KG1 (cell line): ENCODE measurements at places on chromosomes 4 and X.

GRCh38 chrX:50913520-50913919 lies 3.0 kb downstream of the BMP15 start:
- no peak for DNase-seq

DNA sequence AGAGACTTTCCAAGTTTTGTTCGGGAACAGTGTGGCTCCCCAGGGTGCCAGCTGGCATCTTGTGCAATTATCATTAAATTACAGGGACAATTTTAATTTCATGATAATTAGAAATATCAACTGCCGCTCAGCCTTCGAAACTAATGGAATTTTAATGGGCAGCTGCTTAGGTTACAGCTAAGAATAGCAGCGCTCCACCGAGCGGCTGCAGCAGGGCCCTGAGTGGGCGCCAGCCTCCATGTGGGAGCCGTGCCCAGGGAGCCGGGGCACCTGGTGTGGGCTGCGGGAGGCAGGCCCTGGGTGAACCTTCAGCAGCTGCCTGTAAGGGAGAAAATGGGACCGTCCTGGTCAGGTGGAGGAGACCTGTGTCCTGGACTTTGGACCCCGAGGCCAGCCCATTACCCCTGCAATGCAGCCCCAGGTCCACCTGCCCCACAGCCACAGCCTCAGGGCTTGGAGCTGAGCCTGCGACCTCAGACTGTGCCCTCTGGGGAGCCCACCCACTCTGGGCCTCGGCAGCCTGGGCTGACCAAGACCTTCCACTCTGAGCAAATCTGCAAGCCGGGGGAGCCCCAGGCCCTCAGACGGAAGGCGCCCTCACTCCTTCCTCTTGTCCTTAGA lies 21.1 kb downstream of the MSANTD1 start:
- no peak for DNase-seq

DNA sequence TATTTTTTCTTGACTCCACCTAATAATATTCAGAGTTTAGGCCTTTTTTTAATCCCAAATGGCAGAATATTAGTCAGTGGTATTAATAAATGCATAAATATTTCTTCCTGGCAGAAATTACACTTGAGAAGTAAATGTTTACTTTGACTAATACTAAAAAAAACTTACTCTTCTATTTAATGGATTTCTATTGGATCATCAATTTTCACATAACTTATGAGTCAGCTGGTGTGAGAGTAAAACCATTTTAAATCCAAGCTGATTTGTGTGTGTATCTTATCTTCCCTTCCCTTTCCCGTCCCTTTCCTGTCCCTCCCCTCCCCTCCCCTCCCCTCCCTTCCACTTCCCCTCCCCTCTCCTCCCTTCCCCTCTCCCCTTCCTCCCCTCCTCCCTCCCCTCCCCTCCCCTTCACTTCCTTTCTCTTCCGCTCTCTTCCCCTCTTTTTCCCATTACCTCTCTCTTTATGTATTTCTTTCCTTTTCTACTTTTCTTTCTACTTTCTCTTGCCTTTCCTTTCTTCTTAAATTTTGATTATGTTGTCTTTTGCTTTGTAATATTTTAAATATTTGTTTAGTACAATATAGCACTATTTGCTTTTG lies 630.1 kb upstream of the EPHA5 start:
- DNase-seq, result no peak

DNA sequence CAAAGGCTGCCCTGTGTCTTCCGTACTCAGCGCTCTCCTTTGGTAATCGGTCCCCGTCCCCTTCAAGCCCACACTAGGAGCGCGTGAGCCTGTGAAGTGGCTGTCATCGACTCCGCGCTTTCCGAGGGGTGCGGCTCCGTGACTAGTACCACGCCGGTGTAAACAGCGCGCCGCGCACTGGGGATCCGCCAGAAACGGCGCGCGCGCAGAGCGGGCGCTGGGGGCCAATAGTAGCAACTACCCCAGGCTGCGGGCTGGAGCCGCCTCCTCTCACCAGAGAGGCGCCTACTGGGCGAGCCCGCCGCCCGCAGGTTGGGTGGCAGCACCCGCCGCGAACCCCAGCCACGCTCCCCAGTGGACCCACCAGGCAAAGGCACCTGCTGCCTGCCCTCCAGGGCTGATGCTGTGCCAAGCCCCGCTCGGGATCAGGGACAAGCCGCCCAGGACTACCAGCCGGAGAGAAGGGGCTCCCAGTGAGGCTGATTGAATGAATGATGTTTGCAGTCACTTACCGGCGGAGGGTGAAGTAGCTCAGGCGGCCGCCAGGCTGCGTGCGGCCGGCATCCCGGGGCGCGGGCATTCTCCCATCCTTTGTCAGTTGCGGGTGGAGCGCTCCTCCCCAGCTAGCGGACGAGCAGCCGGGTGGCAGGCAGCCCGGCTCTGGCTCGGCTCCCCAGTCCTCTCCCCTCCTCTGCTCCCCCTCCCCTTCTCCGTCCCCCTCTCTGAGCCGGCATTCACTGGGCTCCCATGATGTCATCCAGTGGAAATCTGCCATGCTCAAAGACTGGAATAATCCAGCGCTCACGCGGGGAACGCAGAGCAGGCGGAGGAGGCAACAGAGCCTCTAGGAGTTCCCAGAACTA lies 370.3 kb upstream of the SMIM31 start:
- DNase-seq, result no peak

GRCh38 chr4:93747220-93747619 lies 81.3 kb upstream of the ATOH1 start:
- no peak for DNase-seq

GRCh38 chr4:59484944-59485343 lies 1715.2 kb upstream of the ADGRL3 start:
- no peak for DNase-seq

DNA sequence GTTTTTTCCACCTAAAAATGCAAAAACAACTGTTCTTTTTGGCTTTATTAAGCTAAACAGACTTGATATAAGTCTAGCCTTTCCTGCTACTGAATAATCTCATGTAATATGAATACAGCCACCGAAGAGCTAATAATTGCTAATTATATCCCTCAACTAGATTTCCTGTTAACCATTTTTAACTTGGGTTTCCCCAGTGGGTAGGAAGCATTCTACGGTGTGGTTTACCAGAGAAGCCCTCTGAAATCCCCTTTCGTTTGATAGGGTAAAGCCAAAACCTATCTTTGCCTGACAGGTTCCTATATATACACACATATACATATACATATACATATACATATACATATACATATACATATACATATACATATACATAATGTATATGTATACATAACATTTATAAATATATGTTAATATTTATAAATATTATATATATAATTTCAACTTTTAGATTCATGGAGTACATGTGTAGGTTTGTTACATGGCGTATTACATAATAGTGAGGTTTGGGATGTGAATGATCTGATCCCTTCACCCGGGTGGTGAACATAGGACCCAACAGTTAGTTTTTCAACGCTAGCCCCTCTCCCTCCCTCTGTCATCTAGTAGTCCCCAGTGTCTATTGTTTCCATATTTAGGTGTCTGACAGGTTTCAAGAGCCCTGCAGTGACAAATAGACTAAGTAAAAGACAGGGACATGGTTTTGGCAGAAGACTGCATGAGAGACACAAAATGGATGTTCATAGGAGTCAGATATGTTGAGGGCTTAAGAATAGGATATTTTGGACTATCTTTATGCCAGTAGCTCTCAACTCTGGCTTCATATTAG lies 62.4 kb downstream of the ATXN3L start:
- DNase-seq, result no peak

DNA sequence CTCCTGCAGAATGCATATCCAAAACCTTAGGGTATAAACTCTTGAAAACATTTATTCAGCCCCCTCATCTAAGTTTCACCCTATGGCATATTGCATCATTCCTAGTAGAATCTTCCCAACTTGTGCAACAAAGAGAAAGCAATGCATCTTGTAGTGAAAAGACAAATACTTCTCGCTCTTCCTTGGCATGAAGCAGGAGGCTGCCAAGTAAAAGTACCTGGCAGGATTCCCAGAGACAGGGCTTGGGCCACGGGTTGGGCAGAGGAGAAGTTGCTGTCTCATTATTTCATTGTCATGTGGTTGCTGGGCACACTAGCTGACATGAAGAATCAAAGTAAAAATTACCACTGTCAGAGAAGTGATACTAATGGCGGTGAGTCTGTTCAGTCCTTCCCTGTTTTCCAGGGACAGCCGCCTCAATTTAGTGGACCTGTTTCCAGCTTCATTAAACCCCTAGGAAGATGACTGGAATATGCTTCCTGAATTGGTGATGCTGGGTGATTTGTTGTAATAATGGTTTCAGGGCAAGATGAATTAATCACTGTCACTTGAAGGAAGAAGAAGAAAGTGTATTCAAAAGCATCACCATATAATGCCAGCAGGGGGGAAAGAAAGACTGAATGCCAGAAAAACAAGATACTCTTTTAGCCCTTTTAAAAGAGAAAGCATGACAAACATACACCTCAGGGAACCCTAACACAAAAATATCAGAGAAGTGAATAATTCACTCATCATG lies 380.5 kb upstream of the IGFBP7 start:
- DNase-seq, result no peak

DNA sequence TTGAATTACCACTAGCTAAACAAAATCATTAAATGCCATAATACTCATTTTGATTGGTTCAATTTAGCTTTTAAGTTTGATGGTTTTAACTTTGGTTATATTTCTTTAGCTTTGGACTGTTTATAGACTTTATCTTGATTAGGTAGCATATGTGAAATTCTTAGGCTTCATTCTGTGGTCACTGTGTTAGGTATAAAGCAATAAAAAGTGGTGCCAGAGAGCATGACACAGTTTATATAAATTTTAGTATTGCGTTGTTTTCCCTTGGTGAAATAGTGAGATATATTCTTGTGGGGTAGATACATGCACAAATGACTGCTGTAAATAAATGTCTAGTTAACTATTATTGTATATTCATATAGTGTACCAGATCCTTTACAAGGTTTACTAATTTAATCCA lies 474.2 kb upstream of the GRID2 start:
- no peak for DNase-seq

DNA sequence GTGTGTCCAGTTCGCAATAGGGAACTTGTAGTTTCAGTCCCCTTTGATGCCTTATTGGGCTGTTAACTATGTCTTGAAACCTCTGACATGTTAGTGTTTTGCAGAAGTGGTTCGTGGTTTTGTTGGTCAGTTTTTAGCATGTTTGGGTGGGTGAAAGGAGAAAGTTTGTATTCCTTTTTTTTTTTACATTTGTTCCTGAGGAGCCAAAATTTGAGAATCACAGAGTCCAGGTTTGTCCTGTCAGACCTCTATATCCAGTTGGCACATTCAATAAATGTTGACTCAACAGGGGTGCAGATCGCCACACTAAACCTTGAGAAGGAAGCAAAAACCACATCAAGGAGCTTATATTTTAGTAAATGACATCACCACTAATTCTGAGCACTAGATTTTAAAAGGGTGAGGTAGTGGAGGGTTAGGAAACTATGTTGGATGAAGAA lies 26.2 kb downstream of the DLG3 start:
- no peak for DNase-seq

- DNase-seq, result no peak
These were observed 267.4 kb downstream of the RAPGEF2 start for GRCh38 chr4:159370286-159370685.
